Activated naive CD4-positive, alpha-beta T cell (primary cell): ENCODE measurements at places on chromosomes 11 and 22.

- no peak for DNase-seq
These were observed 24.1 kb downstream of the NEAT1 start for GRCh38 chr11:65446446-65447277.

DNA sequence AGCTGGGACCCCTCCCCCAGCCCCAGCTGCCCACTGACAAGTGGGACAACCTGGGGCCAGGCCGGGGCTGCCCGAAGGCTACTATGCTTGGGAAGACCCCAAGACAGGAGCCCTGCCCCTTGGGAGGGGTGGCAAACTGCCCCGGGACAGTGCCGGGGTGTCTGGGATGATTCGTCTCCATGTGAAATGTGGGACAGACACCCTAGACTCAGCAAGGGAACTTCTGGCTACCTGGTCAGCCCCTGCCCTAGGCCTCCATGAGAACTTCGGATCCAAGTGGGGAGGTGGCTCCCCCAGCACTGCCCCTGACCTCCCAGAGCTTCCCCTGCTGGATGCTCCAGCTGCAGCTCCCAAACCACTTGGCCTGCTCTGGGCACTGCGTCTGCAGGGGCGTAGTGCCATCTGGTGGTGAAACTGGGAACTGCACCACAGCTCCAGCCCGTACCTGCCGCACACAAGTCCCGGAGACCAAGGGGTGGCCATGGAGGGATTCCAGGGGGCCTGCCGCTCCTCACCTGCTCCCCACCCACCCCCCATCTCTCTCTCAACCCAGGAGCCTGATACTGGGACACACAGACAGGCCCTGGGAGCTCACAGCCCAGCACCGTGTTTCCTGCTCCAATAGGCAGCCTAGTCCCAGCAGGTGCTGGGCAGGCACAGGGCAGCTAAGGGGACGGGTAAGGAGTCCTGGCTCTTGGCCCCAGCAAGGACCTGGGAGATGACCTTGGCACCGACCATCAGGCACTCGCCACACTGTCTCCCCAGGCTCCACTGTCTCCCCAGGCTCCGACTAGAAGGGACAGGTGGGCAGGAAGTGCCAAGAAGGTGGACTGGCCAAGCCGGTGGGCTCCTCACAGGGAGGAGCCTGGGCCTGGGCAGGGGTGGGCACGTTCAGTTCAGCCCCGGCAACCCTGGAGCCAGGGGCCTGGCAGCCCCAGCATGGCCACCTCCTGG is 194.1 kb downstream of the IGLL1 start:
- peak; percentile 60 for DNase-seq

DNA sequence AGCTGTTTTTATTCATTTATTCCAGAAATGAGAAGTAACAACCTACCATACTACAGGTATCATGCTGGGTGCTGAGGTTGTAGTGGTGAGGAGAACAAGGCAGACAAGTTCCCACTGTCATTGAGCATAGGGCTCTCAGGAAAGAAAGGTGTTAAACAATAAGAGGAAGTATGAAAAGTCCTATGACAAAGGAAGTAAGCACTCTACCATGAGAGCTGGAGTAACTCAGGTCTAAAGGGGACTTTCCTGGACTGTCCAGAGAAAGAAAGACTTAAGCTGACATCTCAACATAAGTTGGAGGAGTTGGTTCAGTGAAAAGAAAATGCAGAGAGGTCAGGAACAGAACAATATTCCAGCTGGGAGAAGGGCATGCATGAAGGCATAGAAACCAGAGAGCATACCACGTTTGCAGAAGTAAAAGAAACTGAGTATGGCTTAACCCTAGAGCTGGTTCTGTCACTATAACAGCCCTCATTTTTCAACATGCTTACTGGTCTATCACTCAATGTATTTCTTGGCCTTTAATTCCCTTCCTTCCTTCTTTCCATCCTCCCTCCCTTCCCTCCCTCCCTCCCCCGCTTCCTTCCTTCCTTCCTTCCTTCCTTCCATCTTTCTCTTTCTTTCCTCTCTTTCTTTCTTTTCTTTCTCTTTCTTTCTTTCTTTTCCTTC is 137.8 kb upstream of the BDNF start:
- no peak for DNase-seq

GRCh38 chr11:106763501-106763900 is 254.8 kb downstream of the GUCY1A2 start:
- DNase-seq = no peak

- DNase-seq = no peak
These were observed 15.4 kb downstream of the APOL5 start for GRCh38 chr22:35733036-35733435.

GRCh38 chr11:12239396-12239795 is 129.0 kb downstream of the MICAL2 start:
- DNase-seq = no peak

- no peak for DNase-seq
These were observed 21.9 kb downstream of the IGSF9B start for GRCh38 chr11:133934599-133935550.

DNA sequence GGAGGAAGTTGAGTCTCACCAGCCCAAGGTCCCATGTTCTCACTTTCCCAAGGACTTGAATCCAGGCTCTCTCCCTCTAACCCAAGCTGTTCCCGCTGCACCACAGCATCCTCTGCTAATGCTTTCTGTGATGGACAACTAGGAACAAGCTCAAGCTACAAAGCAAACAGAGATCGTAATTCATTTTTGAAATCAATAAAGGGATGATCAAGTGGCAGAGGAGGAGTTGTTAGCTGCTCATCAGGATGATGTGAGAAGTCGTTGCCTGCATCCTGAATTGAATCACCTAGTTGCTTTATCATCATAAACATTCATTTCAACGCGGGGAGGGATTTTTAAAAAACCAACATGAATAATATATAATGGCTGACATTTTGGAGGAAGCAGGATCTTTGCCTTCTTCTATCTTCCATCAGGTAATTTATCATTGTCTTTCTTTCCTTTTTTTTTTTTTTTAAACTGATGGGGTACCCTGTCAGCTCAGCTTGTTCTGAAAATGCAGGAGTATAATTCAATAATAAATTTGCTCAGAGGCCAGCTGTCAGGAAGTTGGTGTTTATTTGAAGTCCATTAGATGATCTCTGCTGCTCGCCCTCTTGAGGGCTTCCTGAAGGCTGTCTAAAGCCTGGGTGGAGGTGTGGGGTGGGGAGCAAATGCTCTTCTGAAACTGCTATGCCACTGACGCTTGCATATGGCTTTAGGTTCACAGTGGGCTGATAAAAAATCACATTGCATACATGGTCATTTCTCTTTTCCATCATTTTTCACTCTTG is 174.4 kb upstream of the NARS2 start:
- no peak for DNase-seq

GRCh38 chr22:19058713-19059451 is 63.3 kb downstream of the DGCR2 start:
- DNase-seq = no peak

GRCh38 chr11:96242971-96243647 is 99.9 kb downstream of the MAML2 start:
- DNase-seq = peak; percentile 27

GRCh38 chr11:68463714-68464113 is 3.2 kb downstream of the PPP6R3 start:
- no peak for DNase-seq

GRCh38 chr11:15347969-15348734 is 233.4 kb downstream of the INSC start:
- DNase-seq = no peak

DNA sequence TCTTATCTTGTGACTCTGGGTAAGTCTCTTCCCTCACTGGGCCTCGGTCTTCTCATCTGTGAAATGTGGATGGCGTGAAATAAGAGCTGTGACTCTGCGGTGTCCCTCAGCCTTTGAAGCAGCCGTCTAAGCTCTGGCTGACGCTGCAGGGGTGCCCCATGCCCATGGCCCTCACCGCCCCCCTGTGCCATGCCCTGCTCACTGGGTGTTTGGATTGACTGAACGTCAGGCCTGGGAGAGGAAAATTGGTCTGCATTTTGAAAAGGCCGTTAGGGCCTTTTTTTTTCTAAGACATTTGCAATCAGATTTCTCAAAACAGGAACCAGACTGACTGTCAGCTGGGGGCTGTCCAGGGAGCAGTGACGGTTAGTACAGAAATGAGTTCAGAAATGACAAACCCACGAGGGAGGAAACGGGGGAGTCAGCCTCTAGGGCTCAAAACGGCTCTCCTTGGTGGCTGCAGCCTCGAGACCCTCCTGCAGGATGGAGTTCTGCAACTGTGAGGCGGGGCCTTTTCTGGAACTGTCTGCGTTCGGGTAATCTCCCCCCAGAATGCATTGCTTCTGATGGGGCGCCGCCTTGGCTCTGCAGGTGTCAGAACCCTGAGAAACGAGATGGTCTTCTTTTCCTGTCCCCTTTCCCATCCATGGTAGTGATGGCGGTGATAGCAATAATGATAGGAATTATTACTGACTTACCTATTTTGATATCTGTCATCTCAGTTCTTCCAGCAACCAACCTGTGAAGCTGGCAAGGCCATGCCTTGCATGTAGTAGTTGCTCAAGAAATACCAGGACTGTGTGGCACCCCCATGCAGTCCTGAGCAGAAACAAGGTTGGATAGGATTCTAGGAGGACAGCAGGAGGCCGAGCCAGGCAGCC is 2.0 kb downstream of the GRK2 start:
- no peak for DNase-seq

GRCh38 chr22:32764330-32765131 is 37.0 kb upstream of the TIMP3 start:
- no peak for DNase-seq

DNA sequence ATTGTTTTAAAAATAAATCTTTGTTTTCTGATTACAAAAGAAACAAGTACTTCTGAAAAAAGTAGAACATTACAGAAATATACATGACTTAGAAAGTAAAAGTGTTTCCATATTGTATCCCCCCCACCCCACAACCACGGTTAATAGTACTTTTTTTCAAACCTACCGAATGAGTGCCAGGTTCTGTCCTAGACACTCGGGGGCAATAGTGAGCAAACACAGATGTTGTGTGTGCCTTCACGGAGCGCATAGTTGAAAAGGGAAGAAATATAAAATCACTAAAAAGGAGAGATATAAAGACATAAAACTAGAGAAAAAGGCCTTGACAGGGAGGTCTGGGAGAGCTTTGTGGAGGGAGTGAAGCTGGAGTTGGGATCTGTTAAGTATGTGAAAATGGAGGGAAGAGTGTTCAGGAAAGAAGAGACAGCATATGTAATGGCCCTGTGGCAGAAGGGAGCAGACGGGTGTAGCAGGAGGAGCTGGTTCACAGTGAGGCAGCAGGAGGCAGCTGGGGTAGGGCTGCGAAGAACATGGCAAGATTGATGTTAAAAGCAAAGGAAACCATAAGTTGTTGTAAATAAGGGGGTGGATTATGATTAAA is 42.1 kb upstream of the ALX4 start:
- no peak for DNase-seq

DNA sequence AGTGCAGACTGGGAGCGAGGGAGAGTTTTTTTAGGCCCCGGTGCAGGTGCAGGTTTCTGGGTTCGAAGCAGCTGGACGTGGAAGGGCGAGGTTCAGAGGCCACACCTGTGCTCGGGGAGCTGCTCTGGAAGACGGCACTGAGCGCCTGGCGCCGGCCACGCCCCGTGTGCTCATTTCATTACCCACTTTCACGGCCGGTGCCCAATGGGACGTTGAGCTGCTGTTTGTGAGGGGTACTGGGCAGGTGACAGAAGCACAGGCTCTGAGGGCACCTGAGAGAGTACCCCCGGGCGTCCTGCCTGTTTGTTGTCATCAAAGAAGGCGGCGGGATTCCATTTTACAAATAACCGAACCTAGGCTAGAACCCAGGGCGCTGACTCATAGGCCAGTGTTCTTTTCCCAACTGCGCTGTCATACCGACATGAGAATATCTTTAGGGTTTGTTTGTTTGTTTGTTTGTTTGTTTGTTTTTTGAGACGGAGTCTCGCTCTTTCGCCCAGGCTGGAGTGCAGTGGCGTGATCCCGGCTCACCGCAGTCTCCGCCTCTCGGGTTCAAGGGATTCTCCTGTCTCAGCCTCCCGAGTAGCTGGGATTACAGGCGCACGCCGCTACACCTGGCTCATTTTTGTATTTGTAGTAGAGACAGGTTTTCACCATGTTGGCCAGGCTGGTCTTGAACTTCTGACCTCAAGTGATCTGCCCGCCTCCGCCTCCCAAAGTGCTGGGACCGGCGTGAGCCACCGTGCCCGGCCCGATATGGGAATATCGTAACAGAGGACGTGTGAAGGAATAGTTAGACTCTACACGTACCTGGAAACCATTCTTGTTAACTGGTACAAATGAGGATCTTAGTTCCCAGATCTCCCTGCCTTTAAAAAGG is 16.6 kb upstream of the SPTBN2 start:
- peak; percentile 23 for DNase-seq

GRCh38 chr22:50316114-50317065 is 8.9 kb upstream of the PLXNB2 start:
- DNase-seq = no peak

DNA sequence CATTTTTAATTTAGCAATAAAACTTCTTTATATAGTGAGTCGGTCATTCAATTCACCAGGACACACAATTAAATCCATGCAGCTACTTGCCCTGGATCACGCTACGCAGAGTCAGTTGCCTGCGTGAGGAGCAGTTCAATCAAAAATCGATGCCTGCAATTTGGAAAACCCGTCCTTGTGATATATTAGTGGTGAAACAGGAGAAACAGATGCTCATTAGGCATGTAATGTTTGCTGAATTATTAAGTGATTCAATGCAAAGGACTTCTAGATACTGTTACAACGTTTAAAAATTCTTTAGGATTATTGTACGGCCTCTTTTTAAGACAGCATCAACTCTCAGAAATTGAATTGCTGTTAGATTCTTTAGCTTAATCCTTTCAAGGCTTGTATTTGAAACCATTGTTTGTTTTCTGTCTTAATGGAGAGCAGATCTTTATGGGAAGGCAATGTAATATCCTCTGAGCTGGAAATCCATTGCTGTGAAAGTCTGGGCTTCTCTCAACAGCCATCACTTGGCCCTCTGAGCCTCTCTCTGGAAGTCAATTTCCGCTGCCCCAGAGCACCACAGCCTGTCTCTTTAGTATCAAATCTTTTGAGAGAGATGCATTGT is 20.1 kb upstream of the PAMR1 start:
- DNase-seq = no peak

DNA sequence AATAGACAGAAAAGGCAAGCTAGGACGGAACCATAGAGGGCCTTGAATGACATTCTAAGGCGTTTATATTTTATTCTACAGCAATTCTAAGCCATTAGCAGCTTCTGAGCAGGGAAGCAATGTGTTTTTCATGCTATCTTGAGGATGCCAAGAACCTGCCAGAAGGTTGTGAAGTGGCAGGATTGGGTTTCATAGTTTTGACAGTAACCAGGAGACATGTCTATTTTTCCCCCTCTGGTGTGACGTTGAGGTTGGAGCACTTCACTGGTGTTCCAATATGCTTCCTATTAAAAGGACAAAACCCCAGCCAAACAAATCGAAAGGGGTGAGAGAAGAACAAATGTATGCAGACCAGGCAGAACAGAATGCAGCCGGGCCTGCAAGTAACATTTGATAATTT is 148.2 kb downstream of the SPATA19 start:
- no peak for DNase-seq
